ENCODE measurements at places on chromosomes 6 and 20.

GRCh38 chr6:113651920-113652319 is 205.2 kb upstream of the MARCKS start:
- no peak for DNase-seq

DNA sequence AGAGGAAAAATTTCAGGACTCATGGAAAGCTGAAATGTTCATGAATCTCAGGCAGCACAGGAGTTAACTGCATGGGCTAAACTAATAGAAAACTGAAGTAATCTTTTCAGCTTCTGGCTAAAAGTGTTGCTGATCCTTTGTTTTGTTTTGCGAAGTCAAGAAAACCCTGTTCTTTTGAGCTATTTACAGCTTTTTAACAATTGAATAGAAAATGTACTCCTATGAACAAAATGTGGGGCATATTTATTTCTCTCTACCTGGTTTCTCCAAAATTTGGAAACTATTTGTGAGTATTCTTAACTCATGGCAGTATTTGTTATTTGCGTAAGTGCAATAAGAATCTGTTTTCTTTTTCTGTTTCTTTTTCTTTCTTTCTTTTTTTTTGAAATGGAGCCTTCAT is 818.8 kb upstream of the CITED2 start:
- DNase-seq: no peak

DNA sequence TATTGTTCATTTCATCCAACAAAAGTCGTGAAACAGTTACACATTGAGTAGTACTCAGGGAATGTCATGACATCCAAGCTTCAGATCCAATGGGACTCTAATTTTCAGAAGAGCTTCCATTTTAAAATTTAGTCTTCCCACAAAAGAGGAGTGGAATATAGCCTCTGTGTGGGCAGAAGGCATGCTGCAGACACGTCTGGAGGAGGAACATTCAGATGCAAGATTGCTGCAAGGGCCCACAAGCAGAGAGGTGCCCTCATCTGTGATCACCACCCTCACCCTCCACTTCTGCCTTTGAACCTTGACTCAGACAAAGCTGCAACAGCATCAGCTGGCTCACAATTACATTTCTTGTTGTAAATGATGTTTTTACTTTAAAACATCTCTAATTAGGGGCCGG is 29.9 kb downstream of the NRN1 start:
- DNase-seq: no peak

- DNase-seq: no peak
These were observed 611.9 kb downstream of the DHX35 start for GRCh38 chr20:39574061-39574460.

- DNase-seq: no peak
These were observed 11.9 kb upstream of the RBBP8NL start for GRCh38 chr20:62439218-62439617.

GRCh38 chr20:15333170-15333569 is 995.8 kb upstream of the FLRT3 start:
- no peak for DNase-seq

DNA sequence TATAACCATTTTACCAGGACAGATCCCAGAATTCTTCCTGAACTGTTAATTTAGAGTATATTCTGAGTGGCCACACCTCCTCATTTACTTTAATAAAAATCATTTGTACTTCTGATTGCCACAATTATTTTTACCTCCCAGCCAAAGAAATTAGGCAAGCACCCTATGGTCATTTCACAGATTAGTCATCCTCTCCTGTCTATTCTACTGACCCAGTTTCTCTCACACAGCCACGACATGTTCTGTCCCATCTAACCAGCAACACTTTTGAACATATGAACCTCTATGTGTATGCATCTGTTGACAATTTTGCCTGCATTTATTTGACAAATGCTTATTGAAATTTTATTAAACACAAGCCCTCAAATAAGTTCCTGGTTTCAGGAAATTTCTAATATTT is 202.6 kb upstream of the STXBP5 start:
- DNase-seq: no peak

GRCh38 chr20:17327185-17328148 is 100.6 kb downstream of the PCSK2 start:
- no peak for DNase-seq

DNA sequence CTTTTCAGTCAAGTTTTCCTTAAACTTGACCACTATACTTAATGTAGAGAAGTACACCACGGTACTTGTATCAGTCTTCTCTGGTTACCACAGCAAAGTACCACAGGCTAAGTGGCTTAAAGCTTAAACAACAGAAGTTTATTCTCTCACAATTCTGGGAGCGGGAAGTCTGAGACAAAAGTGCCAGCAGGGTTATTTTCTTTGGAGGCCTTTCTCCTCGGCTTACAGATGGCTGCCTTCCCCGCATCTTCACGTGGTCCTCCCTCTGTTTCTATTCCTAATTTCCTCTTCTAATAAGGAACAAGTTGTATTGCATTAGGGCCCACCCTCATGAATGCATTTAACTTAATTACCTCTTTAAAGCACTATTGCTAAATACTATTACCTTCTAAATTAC is 258.0 kb downstream of the PLCB1 start:
- no peak for DNase-seq

DNA sequence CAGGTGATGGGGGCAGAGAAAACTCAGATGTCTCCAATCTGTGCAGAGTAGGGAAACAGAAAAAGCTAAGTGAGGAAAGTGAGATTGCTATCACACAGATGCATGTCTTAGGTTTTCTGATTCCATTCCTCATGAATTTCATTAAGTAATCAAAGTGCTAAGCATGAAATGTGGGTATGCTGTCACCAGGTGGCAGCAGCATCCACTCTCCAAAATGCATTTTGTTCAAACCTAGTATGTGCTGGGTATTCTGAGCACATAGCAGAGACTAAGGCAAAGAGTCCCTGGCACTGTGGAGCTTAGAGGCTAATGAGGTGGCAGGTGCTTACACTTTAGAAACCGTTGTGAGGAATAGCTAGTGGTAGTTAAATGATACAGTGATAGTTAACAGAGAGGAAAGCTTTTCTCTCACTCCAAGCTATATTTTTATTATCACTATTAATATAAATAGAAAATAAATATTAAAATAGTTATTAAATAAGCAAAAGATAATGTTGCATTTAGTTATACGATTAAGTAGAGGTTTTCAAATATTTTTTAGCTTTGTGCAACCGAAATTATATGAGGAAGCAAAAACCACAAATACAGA is 179.5 kb downstream of the CDH26 start:
- no peak for DNase-seq

- no peak for DNase-seq
These were observed 160.4 kb upstream of the SMLR1 start for GRCh38 chr6:130666786-130667185.

DNA sequence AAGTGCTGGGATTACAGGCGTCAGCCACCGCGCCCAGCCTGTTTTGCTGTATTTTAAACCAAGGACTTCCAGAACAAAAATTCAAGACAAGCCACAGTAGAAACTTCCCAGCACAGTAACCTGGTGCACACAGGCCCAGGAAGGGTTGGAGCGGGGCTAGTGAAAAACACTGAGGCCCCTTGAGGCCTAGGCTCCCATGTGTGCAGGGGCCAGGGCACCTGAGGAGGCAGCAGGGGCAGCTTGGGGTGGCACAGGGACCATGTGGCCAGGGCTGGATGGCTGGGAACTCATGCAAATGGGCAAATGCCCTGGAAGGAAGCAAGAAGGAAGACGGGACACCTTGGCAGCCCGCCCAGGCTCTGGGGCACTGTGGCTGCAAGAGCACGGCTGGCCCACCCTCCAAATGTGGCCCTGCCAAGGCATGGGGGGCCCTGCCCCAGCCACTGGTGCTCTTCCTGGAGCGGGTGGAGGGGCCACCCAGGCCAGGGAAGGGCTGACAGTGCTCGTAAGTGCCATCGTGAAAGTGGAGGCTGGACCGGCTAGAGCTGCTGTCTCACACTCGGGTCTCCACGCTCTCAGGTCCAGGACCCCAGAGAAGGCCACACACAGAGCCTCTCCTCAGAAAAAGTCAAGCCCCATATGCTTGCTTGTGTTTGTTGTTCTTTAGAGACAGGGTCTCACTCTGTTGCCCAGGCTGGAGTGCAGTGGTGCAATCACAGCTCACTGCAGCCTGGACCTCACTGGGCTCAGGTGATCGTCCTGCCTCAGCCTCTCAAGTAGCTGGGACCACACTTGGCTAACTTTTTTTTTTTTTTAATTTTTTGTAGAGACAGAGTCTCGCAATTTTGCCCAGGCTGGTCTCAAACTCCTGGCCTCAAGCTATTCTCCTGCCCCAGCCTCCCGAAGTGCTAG is 10.3 kb downstream of the SLC2A4RG start:
- no peak for DNase-seq

DNA sequence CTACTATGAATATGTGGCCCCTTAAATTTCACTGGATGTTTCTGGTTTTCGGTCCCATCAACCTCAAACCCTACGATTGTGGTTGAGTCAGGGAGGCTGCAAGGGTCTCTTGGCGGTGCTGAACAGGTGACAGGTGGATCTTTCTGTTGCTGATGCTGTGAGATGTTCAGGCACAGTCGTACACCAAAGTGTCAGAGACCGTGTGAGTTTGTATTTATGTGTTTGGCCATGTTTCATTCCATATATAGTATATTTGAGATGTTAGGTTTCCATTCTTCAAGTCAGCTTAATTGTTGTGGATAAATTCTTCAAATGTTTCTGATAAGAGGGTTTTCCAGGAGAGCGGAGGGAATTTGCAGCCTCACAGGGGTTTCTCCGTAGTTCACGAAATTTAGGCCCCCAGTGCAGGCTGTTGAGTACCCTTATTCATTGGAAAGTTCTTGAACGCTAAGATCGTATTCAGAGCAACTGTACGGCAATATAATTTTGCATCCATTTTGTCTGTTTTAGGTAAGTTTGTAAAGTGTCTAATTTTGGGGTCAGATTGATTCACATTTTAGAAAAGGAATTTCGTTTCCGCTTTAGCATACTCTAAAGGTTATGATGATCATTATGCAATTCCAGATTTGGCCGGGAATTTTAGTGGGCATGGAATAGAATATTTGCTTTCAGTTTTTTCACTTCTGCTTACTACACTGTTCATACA is 1.2 kb downstream of the TAB2 start:
- no peak for DNase-seq

DNA sequence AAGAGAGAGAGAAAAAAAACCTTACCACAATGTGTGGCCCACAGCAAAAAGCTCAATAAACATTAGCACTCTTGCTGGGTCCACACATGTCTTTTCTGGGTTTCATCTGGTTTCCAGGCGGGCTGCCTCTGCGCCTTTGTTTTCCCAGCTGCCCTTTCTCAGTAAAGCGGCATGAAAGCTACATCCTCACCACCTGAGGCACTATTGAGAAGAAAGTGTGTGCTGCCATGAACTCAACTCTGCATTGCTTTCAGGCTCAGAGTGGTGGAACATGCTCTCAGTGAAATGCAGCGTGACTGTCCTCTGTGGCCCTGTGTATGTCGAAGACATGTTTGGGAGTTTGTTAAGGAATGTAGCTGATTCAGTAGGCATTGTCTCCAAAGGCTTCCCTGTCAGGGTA is 102.3 kb downstream of the LYRM2 start:
- no peak for DNase-seq

DNA sequence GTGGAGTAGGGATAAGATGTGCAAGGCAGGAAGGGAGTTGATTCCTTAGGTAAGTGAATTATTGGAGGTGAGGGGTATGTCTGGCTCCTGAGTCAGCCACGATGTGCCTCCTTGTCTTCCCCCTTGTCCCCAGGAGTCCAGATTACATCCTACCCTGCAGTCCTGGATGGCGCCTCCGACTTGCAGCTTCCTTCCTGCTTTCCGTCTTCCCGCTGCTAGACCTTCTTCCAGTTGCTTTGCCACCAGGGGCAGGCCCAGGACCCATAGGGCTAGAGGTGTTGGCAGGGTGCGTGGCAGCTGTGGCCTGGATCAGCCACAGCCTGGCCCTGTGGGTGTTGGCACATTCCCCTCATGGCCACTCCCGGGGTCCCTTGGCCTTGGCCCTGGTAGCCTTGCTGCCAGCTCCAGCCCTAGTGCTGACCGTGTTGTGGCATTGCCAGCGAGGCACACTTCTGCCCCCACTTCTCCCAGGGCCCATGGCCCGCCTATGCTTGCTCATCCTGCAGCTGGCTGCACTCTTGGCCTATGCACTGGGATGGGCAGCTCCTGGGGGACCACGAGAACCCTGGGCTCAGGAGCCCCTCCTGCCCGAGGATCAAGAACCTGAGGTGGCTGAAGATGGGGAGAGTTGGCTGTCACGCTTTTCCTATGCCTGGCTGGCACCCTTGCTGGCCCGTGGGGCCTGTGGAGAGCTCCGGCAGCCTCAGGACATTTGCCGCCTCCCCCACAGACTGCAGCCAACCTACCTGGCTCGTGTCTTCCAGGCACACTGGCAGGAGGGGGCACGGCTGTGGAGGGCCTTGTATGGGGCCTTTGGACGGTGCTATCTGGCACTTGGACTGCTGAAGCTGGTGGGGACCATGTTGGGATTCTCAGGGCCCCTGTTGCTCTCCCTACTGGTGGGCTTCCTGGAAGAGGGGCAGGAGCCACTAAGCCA is 4.9 kb downstream of the ABCC10 start:
- DNase-seq: no peak

DNA sequence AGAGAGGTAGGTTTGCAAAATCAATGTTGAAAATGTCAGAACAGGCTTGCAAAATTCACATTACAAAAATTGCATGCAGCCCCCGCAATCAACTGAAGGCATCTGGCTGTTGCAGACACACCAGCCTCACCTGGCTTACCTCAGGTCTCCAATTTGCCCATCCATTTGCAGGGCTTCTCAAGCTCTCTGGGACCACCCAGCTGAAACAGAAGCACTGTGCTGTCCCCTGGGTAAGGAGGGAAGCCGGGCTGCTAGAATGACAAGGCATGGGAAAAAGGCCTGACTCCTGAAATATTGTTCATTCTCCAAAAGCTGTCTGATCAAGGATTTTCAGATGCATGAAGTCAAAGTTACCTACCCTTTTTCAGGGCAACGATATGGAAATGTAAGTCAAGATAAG is 52.6 kb upstream of the CD93 start:
- no peak for DNase-seq

GRCh38 chr6:129513471-129513870 is 196.5 kb downstream of the ARHGAP18 start:
- DNase-seq: no peak

GRCh38 chr6:45898941-45899682 is 116.5 kb downstream of the CLIC5 start:
- DNase-seq: no peak

DNA sequence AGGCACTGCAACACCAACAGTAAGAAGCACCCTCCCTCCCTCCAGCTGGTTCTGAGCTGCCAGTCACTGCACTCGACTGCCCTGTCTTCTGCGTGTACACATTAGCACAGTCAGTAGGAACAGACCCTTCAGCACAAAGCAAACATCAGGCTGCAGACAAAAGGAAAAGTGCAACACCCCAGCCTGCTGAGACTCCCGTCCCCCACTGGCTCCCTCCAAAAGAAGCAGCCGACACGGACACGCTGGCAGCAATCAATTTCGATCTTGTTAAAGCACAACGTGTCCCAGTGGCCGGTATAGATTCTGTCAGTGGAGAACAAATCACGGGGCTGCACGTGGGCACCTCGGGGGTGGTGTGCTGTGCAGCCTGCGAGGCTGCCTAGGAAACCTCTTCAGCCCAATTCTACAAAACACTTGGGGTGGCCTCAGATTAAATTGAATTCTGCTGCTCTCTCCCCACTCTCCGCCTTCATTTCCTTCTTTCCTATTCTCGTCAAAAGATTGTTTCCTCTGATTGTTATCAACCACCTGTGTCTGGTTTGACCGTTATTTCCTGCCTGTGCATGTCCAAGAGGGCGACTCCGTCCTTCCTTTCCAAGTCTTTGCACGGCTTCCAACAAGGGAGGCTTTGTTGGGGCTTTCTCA is 38.7 kb downstream of the TRAF3IP2 start:
- no peak for DNase-seq

All from AG09319 (cell line).